ENCODE measurements at places on chromosomes 12 and 14.

DNA sequence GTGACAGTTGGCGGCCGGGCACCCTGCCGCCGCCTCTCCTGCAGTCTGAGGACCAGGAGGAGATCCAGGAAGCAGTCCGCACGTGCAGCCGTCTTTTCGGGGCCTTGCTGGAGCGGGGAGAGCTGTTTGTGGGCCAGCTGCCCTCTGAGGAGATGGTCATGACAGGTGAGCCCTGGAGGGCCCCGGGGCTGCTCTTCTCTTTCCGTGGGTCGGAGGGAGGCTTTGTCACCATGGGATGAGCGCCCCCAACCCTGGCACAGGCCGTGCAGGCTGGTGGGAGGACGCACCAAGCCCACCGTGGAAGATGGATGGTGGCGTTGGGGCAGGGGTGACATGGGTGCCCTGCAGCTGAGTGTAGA, 532 bp downstream of the NOC4L start:
- DNase-seq, result no peak

GRCh38 chr14:90405101-90405500, 8.3 kb downstream of the CALM1 start:
- DNase-seq, result no peak

GRCh38 chr12:13940335-13940865, 41.0 kb downstream of the GRIN2B start:
- no peak for DNase-seq

DNA sequence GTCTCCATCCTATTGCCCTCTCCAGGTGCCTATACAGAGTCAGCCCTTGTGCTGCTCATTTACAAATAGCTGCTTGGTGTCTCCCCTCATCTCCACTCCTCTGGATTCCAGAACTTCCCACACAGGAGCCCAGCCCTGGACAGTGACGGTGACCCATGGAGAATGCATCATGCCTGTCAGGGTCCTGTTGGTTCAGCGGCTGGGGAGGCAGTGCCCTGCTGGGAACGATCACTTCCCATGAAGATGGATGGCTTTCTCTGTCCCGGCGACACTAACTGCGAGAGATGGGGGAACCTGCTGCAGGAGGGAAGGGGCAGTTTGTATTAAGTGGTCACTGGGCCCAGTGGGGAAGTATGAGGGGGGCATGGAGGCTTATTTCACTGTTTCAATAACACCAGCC, 395.0 kb upstream of the TBX3 start:
- DNase-seq, result no peak

DNA sequence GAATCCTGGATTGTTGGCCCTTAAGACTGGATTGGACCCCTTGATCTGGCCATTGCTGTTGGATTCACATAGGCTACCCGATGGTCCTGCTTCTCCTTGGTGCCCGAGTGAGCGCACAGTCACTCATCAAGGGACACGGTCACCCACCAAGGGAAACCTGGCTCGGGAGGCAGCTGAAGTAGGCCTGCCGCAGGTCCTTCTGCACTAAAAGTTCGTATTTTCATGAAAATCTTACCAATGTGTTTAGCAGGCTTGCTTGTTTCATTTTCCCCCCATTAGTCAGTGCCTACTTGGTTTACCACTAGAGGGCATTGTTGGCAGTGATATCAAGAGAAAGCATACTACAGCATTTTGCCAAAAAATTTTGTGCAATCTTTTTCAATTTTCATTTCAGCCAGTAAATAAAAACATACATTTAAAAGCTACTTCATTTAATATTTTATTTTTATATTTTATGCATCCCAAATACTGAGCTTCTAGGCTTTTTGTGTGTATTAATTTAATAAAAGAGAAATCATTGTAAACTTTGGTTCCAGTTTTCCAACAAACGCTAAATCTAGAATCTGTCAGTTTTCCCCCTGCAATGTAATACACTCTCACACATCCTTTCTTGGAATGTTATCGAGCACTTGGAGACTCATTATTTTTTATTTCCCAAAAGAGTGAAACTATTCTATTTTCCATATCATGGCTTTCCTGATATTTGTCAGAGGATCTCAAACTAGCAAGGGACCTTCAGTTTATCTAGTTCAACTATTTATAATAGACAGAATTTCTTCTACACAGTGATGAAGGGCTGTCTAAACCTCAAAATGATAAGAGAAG, 116.7 kb downstream of the LMNTD1 start:
- DNase-seq, result no peak

DNA sequence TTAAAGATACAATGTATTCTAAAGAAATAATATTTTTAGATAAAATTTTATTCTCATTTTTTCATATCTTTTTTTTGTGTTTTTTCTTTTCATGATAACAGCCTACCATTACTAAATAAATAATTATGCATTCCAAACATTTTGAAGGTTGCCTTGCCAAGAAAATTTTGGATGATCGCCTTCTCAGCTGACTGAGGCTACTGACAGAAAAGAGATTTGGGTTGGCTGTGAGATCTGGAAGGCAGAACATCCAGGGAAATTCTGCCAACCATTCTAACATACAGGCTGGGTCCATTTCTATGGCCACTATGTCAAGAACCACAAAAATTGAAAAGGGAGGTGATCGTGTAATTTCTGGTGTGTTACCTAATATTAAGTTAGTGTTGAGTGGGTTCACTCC, 48.1 kb downstream of the GALNT8 start:
- no peak for DNase-seq

DNA sequence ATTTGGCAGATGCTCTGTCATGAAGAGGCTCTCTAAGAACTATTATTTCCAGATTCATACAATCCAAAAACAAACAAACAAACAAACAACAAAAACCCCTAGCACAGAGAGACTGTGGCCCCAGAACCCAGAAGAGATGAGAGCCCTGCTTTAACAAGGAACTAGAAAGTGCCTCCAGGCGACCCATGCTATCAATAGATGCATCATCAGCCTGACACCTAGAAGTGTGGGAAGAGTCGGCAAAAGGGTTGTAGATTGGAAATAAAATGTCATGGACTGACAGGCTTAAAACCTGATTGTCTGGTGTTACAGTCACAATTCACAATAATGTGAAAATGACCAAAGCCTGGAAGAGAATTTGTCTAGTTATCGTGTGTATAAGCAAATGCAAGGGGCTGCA, 50.6 kb upstream of the FLRT2 start:
- no peak for DNase-seq

DNA sequence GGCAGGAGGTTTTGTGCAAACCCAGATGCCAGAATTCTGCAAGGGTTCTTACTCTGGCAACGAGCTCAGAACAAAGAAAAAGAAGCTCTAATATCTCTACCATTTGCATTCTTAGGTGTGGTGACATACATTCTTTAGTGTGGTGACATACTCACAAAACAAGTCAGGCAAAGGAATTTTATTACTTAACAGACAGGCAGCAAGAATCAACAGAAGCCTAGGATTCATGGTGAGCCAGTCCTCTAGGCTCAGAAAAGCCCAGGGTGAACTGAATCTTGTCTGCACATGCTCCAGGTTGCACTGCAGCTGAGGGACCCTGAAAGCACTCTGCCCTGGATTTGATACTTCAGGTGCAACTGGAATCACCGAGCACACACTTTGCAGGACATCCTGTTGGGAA, 122.4 kb upstream of the PTPRQ start:
- no peak for DNase-seq

GRCh38 chr12:12985817-12986408, 14.2 kb downstream of the HEBP1 start:
- no peak for DNase-seq

GRCh38 chr14:91400696-91401095, 16.9 kb downstream of the CCDC88C start:
- DNase-seq, result no peak

DNA sequence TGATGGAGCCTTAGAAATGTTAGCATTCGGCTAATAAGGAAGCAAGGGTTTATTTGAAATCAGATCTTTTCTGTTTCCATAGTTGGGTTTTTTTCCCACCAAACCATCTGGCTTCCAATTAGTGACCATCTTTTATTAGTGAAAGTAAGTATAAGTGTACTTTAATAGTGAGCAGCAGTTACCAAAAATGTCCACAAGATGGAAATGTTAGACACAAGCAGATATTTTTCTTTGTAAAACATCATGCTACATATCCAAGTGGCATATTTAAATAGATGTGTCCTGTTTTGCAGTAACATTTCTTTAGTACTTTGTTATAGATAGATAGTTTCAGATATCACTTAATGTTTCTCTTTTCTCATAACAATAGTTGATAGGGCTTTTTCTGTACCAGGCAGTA, 28.8 kb downstream of the YEATS4 start:
- no peak for DNase-seq

DNA sequence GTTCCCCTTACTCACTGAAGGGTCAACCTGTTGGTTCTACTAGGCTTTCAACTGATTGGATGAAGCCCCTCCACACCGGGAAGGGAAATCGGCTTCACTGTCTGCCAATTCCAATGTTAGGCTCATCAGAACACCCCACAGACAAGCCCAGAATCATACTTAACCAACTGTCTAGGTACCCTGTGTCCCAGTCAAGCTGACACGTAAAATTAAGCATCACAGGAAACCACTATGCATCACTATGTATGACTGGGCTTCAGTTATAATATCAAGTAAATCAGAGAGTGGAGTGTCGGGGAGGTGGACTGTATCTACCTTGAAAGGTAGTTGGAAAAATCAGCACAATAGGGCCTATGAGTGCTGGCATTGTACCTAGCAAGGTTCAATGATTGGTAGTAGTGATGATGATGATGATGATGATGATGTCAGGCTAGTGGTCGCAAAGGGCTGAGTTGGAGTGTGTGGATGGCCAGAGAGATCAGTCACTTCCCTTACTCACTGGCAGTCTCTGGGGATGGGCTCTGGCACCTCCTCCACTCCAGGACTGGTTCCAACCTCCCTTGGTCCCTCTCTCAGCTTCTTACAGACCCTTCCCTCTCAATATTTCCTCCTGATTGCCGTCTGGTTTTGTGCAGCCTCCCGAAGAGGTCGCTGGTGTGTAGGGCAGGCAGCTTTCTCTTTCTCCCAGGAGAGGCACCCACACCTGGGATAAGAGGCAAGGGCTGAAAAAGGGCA, 3.3 kb upstream of the ATG101 start:
- no peak for DNase-seq

DNA sequence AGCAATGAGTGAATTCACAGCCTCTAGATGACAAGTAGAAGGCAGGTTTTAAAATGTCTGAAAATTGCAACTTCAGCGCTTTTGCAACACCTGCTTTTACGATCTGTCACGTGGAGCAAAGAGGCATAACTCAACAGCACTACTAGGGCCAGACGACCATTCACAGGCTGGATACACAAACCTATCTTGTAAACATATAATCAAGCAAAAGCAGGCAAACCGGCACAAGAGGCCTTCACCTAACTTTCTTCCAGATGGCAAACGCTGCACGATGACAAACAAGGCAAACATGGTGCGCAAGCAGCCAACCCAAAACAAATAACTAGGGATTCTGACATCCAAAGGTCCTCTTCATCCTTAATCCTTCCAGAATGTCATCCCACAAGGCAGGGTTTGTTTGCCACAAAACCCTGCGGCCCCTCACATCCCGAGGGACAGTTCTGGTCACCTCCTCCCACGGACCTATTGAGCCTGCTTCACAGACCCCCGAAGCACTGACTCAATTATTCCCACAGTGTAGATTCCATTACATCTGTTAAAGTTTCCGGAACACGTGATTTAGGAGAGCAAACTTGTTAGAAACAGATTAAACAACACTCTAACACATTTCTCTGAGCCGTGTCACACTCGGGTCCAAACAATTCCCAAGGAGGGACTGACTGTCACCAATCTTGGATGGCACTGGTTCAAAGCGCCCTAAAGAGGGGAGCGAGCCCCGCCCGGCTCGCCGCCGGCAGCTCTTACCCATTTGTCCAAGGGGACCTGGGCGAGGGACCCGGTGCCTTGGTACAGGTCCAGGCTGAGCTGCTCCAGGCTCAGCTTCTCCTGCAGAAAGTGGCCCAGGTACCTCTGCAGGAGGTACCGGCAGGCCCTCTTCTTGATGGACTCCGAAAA, 823 bp downstream of the ATG2B start:
- DNase-seq, result no peak

All from esophagus squamous epithelium (tissue), 5 donors.